Mesothelial cell of epicardium (in vitro differentiated cells): ENCODE measurements at places on chromosomes 1 and 21.
A peak's percentile ranks its signal among the peaks of the same experiment; 100 is the strongest.

DNA sequence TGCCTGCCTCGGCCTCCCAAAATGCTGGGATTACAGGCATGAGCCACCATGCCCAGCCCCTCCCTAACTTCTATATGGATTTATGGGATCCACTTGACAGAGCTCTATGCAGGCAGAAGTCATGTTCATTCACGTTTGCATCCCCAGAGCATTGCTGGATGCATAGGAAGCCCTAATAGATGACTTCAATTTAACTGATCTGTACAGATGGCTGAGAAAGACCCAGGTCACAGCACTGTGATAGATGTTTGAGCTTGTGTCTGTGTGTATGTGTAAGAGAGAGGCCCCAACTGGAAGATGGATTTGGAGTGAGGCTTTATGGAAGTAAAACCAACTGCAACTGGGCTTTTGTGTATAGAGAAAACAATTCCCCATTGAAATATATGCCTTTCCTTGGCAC is 30.9 kb upstream of the PLXNA2 start:
- no peak for DNase-seq

- DNase-seq = no peak
Observed at GRCh38 chr1:61337981-61338848, 255.9 kb downstream of the NFIA start.

DNA sequence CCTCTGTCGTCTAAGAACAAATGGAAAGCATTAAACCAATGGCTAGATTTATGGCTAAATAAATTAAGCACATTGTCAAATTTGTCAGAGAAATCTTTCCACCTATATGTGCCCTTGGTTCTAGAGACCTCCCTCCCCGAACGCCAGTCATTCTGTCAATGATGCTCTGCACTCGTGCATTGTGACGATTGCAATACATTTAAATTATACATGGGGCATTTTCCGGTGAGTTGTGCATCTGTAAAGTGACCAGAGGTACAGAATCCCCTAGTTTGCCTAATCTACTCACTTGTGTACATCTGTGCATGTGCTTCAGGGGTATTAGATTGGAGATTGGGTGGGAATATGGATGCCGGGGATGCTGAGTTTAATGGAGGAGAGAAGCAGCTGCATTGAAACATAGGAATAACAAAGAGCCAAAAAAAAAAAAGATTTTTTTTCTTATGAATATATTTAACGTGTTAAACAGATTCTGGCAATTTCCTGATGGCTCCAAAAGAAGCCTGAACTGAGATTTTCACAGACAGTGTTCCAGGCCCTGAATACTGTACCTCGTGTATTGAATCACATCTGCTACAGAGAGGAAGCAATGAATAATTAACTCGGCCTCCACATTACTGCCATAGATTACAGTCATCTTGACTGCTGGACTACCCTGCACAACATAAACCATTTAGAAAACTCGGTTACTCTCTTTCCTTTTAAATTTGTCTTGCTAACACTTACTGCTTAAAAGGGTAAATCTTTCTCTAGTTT is 149.0 kb upstream of the C1orf87 start:
- no peak for DNase-seq

- DNase-seq = no peak
Observed at GRCh38 chr1:89574621-89575020, 50.0 kb downstream of the LRRC8B start.

- no peak for DNase-seq
Observed at GRCh38 chr21:32448803-32449594, 36.5 kb downstream of the EVA1C start.

- no peak for DNase-seq
Observed at GRCh38 chr1:25617625-25618432, 1.2 kb downstream of the MAN1C1 start.

DNA sequence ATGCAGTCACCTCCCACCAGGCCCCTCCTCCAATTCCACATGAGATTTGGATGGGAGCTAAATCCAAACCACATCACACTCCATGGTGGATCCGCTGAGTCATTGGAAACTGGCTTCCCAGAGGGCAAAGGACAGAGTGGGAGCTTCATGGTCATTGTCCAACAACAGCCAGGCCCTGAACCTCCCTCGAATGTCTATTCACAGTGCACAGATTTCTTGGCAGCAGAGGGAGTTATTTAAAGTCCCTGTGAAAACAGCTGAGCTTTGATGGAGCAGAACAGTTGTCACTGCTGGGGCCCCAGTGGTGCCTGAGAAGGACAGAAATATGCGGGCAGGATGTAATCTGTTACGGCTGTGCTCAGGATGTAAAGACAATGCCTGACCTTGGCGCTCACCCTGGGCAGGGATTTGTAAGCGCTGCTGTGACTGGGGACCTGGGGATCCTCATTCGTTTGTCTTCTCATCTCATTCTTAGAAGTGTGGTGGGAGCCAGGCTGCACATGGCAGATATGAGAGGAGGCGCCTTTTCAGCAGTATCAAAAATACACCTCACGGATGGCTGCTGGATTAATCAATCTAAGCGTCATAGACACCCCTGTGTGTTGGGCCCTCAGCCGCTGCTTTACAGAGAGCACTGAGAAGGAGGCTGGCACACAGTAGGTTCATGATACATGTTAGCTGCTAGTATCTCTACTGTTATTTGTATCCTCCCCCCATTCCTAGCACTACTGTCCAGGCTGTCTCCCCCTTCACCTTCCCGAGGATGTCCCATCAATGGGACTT is 439.4 kb downstream of the PTPRU start:
- DNase-seq = peak; percentile 26

GRCh38 chr21:24298040-24298439 is 1309.2 kb downstream of the MRPL39 start:
- DNase-seq = no peak

DNA sequence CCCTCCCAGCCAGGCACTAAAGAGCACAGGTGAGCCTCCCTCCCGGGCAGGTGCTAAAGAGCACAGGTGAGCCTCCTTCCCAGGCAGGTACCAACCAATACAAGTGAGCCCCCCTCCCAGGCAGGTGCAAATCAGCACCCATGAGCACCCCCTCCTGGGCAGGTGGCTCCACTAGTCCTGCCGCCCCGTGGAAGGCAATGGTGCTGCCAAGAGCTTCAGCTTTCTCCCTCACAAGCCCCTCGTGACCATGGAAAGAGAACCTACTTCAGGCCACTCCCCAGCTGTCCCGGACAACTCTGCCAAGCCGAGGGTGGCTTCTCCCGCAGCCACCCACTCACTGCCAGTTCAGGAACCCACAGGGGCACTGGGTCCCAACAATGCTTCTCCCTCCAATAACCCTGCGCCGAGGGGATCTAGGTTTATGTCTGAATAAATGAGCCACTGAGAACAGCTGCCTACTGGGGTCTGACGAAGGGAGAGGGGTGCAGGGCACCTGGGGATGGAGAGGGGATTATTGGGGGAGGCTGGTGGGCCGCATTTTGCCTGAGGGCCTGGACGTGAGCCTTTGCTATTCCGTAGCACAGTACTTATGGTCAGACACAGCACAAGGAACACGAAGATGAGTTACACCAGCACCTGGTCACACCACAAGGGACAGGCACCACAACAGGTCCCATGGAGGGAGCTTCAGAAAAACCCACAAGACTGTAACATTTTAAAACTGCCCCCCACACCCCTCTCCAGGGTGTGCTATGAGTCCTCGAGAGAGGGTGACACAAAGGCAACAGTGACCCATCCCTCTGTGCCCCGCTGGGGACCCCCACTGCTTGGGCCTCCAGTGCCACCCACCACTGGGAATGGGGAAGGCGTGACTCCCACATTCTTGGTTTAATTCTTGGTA is 46.3 kb downstream of the PRDM15 start:
- no peak for DNase-seq

GRCh38 chr1:86646256-86646655 is 58.1 kb upstream of the SH3GLB1 start:
- DNase-seq = no peak

- DNase-seq = no peak
Observed at GRCh38 chr1:88608139-88608943, 75.7 kb upstream of the PKN2 start.

GRCh38 chr1:91582431-91582921 is 81.8 kb downstream of the CDC7 start:
- DNase-seq = no peak

- DNase-seq = no peak
Observed at GRCh38 chr21:26709090-26709489, 136.0 kb upstream of the CYYR1 start.

DNA sequence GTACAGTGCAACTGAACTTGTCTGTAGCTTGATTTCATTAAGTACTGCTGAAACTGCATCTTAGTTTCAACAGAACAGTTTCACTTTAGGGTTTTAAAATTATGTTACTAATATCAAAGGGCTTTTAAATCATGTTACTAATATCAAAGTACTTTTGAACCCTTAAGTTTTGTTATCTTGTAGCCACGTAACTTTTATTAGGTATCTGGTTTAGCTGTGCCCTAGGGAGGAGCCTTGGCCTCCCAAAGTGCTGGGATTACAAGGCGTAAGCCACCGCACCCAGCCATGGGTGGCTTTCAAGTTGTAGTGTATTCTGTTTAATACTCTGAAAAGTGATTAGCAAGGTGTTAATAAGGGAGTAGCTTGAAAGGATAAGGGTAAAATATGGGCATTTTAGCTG is 2.0 kb downstream of the KDM4A start:
- no peak for DNase-seq

DNA sequence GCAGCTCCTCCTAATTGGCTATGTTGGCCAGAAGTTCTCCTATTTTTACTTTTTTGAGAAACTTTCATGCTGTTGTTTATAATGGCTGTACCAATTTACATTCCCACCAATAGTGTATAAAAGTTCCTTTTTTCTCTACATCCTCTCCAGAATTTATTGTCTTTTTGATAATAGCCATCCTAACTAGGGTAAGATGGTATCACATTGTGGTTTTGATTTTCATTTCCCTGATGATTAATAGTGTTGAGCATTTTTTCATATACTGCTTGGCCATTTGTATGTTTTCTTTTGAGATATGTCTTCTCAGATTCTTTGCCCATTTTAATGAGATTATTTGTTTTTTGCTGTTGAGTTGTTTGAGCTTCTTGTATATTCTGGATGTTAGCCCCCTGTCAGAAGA is 46.8 kb downstream of the NTMT2 start:
- no peak for DNase-seq

- DNase-seq = no peak
Observed at GRCh38 chr1:194658090-194658439, 1471.7 kb upstream of the B3GALT2 start.

- DNase-seq = no peak
Observed at GRCh38 chr1:114986286-114986685, 43.3 kb upstream of the TSHB start.

DNA sequence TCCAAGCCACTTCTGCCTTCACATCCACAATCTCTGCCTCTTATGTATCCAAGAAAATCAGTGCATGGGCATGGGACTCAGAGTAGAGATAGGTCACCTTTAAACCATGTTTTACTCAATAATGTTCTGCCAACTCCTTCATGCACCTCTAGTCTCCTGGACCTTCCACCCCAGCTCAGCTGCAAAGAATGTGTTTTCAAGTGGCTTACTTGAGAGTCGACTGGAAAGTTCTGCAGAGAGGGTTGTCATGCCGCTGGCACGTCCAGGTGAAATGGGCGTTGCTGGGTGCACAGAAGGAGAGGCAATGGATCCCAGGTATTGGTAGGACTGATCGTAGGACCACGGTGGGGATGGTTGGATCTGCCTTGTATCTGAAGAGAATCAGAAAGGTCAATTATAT is 130.3 kb downstream of the CLIC6 start:
- DNase-seq = no peak

DNA sequence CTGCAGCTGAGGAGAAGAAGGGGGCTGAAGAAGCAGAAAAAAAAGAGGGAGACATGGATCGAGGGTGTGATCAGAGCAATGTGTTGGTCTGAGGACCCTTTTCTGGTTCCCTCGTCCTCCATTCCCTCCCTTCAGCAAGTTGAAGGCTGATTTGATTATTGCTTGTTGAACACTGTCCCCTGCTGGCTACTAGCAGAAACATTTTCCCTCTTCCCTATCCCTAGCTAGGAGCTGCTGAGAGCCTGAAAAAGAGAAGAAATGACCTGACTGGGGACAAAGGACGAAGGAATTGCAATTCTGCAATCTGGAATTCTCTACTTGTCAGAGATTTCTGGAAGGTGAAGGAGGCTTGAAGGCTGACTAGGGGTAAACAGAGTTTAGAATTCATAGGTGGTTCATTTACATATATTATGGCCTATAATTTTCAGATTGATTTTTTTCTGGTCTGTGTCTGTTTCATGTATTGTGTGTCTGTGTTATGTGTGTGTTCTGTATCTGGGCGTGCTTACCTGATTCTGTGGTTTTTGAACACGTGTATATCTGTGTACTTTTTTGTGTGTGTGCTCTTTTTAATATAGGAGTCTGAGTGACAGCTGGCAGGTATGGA is 9.8 kb downstream of the NHLH1 start:
- DNase-seq = no peak

GRCh38 chr21:15140321-15141019 is 75.7 kb upstream of the NRIP1 start:
- no peak for DNase-seq

- DNase-seq = no peak
Observed at GRCh38 chr1:244113532-244114320, 62.6 kb downstream of the ZBTB18 start.

DNA sequence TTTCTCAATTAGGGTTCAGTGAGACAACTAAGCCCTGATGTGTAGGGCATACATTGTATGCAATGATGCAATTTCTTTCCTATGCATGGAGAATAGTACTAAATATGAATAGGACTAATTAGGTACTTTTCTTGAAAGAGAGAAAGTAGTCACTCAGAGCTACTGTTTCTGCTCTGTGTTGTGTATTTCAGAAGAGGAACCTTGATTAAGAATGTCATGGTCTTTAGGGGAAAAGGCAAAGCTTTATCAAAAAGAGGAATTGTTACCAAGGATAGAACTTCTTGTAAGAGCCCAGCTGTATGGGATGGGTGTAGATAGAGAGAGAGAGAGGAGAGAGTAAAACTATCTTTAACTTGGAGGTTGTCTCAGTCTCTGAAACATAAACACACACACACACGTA is 49.1 kb downstream of the HLX start:
- DNase-seq = no peak

GRCh38 chr1:210504286-210504685 is 175.6 kb downstream of the HHAT start:
- no peak for DNase-seq

DNA sequence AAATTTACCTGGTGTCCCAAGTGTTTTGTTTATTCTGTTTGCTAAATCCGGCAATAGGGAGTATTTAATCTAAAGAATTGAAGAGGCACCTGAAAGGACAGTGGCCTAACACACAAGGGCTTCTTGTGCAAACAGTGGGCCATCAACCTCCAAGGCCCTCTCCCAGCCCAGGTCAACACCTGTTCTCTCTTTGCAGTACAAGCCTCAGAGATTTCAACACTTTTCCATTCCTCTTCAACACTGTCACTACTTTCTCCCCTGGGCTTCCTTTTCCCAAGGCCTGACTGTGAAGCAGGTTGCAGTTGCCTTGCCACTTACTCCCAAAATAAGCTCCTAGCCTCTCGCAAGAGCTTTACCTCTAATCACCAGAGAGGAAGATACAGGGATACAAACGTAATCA is 3.2 kb upstream of the SNAPIN start:
- DNase-seq = no peak

GRCh38 chr1:199308349-199308846 is 669.6 kb downstream of the PTPRC start:
- no peak for DNase-seq
